ENCODE measurements at places on chromosomes 12 and 14.
A peak's percentile ranks its signal among the peaks of the same experiment; 100 is the strongest.

DNA sequence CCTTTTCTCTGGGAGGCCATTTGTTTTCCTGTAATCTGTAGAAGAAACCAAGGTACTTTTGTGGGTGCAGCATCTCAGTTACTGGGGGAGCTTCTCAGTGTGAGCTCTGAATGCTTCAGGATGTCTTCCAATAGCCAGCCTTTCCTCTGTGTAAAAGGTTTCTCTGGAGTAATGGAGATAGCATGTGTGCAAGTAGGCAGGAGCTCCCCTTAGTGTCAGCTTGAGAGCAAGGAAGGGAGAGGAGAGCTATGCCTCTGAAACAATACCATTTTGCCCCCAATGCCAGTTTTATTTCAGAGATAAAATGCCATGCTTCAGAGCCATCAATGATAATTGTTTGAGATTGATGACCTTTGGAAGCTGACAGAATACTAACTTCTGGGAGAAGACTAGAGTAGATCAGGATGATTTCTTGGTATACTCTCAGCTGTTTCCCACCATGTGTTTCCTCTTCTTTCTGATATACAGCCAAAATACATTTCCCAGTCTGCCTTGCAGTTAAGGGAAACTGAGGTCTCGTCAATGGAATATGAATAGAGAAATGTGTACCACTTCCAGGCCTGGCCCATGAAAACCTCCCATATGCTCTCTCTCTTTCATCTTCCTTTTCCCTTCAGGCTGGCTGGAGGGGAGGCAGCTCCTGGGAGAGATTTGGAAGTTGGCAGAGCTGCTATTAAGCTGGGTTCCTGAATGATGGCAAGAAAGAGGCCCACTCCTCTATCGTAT is 125.7 kb downstream of the CRADD start:
- DNase-seq = no peak

DNA sequence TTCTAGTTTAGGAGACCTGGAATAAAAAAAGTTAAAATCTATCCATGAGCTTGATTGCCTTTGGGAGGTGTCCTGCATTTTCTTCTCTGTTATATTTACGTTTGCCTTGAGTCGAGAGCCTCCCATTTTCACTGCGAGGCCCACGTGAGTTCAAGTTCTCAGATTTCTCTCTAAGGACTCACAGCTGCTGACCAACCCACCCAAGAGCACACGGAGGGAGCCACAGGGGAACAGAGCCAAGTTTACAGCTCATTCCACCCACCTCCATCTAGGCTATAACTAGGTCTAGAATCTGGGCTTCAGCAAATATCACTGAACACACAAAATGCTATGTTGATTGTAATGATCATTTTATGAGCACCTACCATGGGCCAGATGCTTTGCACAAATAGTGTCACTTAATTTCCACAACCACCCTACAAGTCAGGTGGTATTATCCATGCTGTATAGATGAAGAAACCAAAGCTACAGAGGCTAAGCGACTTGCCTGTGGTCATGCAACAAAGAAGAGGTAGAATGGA is 16.7 kb downstream of the ALDH1L2 start:
- DNase-seq = no peak

DNA sequence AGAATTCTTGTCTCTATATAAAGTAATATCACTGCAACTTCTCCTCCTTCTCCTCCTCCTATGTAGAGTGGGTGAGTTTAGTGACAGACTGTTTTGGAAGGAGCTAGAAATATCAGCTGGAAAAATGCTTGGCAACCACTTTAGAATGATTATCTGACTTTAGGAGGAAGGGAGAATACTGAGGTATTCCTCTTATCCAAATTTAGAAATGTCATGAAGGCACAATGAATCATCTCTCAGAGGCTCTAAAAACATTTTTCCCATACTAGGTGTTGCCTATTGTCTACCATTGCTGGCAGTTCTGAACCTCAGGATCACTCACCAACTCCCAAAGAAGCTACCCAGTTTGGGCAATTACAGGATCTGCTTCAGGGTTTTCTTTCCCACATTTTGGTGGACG is 306.6 kb upstream of the ATP2B1 start:
- DNase-seq = no peak

DNA sequence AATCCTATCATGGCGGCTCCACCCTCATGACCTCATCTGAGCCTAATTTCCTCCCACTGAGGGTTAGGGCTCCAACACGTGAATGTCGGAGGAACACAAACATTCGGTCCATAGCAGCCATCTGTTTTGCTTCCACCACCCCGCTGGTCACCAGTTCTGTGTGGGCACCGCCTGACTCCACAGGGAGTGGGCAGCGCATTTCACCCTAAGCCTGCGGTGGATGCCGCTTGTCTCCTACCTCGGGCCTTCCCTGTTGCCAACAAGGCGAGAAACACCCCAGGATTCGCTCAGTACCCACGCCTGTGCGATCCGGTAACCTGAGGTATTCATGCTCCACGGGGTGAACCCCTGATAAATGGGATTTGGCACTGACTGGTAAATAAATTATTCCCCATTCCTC is 95.2 kb upstream of the PPP2R5C start:
- DNase-seq = no peak

DNA sequence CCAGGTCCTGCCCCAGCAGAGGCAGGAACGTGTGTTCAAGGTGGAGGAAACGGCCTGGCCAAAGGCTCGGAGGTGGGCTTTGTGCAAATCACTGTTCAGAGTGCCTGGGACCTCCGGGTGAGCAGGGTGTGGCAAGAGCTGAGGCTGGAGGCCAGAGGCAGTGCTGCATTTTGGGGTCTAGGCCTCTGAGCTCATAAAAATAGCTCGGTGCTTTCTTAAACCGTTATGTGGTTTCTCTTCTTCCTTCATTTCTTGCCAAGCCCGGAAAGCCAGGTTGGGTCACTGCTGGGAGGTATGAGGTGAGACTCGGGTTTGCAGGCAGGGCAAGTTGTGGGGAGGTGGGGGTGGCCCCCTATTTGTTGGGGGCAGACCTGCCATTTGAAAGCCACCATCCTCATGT is 178.8 kb upstream of the MYL2 start:
- no peak for DNase-seq

- DNase-seq = no peak
Observed at GRCh38 chr12:51675071-51675803, 84.2 kb downstream of the SCN8A start.

GRCh38 chr12:76878099-76878898 is 520 bp downstream of the CSRP2 start:
- DNase-seq = peak; percentile 85

- peak; percentile 42 for DNase-seq
Observed at GRCh38 chr12:87967871-87968270, 61.3 kb downstream of the C12orf50 start.

DNA sequence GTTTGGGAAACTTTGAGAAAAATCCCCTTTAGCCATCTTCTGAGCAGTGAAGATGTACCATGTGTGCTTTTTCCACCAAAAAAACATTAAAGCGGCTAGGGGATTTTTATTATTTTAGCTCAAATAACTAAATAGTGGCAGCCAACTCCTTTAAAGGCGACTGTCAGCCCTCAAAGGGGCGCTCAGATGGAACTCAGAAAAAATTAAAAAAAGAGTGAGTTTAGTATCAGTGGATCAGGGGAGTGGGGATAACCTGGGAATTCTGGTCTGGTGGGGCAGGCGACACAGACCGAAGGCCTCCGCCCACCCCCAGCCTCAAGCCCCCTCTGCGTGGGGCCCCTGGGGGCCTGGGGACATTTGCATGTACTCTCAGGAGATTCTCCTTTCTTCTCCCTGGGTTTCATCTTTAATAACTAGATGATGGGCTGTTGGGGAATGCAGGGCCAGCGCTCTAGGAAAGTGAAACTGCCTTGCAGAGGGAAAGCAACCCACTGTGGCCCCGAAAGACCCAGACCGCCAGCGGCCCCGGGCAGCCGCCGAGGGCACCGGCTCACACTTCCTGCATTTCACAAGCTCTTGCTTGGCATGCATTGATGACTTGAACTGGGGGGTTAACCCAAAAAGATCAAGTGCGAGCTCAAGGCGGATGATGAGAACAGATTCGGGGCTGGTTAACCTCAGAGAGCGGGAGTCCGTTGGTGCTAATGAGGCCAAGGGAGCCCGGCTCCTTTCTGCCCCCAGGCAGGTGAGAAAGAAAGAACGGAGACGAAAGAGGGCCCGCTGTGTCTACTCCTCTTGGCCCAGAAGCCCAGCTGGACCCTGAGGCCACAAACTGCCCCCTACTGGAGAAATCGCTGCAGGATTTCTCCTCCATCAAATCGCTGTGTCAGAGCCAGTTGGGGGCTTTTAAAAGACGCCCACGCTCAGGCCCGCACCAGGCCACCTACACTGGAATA is 7.3 kb upstream of the BATF start:
- no peak for DNase-seq

GRCh38 chr12:100671396-100672074 is 98.1 kb downstream of the GAS2L3 start:
- DNase-seq = no peak

GRCh38 chr12:72295101-72295500 is 22.9 kb downstream of the TRHDE start:
- no peak for DNase-seq

DNA sequence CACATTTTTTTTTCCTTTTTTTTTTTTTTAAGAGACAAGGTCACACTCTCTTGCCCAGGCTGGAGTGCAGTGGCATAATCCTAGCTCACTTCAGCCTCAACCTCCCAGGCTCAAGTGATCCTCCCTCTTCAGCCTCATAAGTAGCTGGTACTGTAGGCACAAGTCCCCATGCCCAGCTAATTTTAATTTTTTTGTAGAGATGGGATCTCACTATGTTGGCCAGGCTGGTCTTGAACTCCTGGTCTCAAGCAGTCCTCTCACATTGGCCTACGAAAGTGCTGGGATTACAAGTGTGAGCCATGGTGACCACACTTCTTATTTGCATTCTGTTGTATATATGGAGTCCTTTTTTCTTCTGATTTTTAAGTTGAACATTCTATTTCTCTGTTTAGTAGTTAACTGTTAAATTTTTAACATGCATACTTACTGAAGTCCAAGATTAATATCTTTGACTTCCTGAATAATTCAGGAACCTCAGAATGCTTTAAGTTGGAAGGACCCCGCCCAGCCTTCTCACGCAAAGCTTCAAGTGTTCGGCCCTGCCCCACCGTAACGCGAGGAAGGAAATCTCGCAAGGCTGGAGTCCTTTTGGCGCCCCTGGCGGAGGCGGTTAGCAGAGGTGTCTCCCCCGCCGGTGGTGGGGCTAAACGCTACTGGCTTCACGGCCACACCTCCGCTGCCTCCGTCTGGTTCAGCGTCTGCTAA is 21.6 kb downstream of the SPATS2 start:
- DNase-seq = no peak

DNA sequence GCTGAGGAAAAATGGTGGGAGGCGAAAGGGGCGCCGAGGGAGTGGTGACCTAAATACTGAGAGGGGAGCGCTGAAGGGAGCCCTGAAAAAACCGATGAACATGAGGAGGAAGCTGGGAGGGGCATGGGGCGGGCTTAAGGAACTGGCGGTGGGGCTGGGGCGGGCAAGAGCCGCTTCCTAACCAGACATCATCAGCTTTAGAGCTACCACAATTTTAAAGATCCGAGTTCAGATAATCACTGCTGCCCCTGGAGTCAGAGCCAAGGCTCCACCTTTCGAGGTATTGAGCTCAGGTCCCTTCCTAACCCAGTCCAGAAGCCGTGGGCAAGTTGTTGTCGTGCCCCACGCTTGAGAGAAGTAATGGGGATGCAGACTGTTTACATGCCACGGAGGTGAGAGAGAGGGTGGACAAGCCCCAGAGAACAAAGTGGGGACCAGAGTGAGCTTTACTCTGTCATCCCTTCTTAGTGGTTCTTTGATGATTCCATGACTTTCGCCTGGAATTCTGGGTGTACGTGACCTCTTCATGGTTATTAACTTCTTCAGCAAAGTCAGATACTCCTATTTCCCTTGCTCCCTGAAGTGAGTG is 393 bp downstream of the ORMDL2 start:
- no peak for DNase-seq

DNA sequence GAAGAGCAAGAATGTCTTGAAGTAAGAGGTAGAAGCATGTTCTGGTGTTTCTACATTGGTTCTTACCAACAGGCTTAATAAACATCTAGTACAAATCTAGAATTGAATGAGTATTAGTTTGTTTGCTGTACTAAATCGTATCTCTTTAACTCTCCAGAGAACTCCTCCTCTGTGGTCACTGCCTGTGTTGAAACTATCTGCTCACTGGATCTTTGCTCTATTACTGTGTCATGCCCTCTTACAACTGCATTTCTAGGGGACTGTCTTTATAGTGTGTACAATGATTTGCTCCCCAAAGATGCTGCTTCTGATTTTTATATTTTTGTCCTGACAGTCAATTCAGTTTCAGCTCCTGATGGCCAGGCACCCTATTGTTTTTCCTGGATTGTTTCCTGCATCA is 50.1 kb upstream of the E2F7 start:
- no peak for DNase-seq

GRCh38 chr12:81468206-81468605 is 290.9 kb downstream of the PPFIA2 start:
- DNase-seq = no peak

DNA sequence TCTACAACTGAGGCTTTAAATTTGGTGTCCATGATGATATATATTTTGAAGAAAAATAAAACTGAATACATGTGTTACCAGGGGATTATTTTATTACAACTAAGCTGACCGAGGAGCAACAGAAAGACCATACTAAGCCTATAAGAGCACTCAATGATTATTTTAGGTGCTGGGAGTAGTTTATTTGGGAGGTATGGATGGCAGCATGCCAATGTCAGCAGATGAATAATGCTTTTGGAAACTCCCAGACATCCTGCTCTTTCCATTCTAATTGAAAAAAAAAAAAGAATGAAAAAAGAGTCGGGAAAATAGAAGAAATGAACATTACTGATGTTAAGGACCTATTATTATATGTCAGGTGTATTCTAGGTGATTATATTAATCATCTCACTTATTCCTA is 441.2 kb downstream of the BTG1 start:
- no peak for DNase-seq

DNA sequence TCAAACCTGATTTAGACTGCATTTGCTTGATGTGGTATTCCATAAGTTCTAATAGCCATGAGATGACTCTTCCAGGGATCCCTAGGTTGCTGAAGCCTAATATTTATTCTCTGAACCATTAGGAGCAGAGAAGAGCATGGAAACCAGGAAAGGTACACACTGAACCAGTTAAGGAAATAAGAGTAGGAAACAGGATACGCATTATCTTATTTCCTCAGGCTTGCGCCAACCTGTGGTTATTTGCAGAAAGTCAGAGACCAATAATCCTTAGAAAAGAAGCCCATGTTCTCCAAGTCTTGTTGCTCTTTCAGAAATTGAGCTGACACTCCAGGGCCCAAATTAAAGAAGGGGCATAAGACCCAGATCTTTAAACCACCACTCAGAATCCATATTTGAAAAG is 41.8 kb upstream of the SMUG1 start:
- no peak for DNase-seq

GRCh38 chr14:100236881-100237280 is 2.1 kb upstream of the YY1 start:
- DNase-seq = no peak

GRCh38 chr12:12954356-12954755 is 2.4 kb upstream of the GPRC5D start:
- no peak for DNase-seq

GRCh38 chr12:23458640-23459039 is 490.8 kb downstream of the SOX5 start:
- no peak for DNase-seq

- no peak for DNase-seq
Observed at GRCh38 chr14:81519200-81520011, 14.2 kb downstream of the SEL1L start.

All from NCI-H1417 (cell line).